Thoracic aorta (tissue), 2 donors: ENCODE measurements at places on chromosomes 7 and 10. TPM values are rescaled to one million over a fixed set of nuclear protein-coding genes. Genes with fewer than 3 reads are reported as not detected.

Gene VSIR
- 119 TPM for total RNA-seq

GRCh38 chr7:83267141-83267631 lies 104.5 kb upstream of the PCLO start:
- no peaks in the 10 kb centered on the region for H3K4me1 ChIP-seq
- no peaks in the 10 kb centered on the region for H3K36me3 ChIP-seq
- no peaks in the 10 kb centered on the region for H3K27me3 ChIP-seq
- no peak overlapping the region for H3K4me3 ChIP-seq
- no peak overlapping the region for H3K27ac ChIP-seq

Gene ACBD7
- total RNA-seq: 0.63 TPM

Gene STMP1
- total RNA-seq: 15.7 TPM

DNA sequence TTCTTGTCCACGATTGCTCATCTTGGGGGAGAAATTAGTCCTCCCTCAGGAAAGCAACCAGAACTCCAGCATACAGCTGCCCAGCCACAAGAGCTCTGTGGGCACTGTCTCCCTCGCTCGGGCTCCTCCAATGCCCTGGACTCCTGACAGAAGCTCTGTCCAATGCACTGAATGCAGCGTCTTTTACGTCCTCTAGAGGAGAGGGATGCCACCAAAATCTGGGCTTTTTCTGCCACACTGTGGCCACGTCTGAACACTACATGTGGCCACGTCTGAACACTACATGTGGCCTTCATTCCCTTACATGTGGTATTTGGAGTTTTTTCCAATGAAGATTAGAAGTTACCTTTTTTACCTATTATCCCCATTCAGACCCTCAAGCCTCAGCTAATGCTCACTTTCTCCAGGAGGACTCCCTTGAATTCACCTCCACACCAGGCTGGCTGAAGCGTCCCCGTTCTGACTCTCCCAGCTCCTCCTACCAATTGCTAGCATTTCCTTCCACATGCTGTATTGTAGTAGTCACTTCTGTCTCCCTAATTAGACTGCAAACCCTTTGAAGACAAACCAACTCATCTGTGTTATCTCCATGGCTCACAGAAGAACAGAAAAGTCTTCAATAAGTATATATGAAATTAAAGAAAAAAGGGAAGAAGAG lies 134.3 kb upstream of the PDE1C start:
- H3K36me3 ChIP-seq: no peaks in the 10 kb centered on the region
- H3K27me3 ChIP-seq: no peaks in the 10 kb centered on the region
- peak overlapping the region; percentile 55 for H3K4me3 ChIP-seq
- no peak for DNase-seq

- no peak overlapping the region for H3K4me3 ChIP-seq
- no peaks in the 10 kb centered on the region for H3K27me3 ChIP-seq
- no peaks in the 10 kb centered on the region for H3K36me3 ChIP-seq
These were observed 238.6 kb downstream of the WDR37 start for GRCh38 chr10:1294748-1295147.

DNA sequence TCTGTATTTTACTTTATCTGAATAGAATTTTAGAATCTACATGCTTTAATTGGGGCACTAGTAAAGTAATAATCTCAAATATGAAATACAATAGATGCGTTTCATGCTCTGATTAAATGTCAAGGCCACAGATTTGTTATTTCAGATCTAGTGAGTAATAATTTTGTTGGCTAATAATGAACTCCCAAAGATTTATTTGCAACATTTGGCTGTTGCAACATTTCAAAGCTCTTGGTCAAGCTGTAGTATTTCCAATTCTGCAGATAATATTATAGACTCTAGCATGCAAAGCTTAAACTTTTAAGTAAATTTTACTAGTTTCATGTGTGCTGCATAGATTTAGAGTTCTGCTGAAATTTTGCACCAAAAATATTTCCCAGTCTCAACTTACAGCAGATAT lies 16.7 kb downstream of the LRRN3 start:
- no peak overlapping the region for H3K4me3 ChIP-seq
- no peaks in the 10 kb centered on the region for H3K27me3 ChIP-seq
- no peak for DNase-seq

DNA sequence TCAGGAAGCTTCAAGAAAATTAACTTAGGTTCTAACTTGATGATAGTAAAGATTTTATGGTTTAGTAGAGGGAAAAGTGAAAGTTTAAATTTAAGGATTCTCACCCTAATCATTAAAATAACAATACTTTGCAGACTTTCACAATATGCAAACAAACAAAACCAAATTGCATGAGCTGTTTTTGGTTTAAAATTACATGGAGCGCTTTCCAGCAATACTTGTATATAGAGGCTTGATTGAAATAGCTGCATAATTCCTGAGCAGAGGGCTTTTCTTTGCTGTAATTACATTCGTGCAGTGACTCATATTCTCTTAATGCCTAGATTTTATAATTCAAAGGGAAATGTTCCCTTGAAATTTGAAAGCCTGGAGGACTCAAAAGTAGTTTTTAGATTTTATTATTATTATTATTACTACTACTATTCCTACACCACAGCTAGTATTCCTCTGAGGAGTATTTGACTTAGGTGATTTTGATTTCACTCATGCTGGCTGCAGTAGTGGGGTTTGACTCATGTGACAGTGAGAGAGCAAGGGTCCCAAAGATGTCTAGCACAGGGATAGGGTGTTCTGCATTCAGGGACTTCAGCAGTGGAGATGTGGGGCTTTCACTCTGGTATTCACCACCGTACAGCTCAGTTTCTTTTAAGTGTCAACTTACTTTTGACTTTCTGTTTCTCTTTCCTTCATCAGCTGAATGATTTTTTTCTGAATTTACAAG lies 138.1 kb downstream of the ADAM22 start:
- H3K4me3 ChIP-seq: no peak overlapping the region
- H3K36me3 ChIP-seq: no peaks in the 10 kb centered on the region
- no peaks in the 10 kb centered on the region for H3K27me3 ChIP-seq
- H3K27ac ChIP-seq: no peak overlapping the region

DNA sequence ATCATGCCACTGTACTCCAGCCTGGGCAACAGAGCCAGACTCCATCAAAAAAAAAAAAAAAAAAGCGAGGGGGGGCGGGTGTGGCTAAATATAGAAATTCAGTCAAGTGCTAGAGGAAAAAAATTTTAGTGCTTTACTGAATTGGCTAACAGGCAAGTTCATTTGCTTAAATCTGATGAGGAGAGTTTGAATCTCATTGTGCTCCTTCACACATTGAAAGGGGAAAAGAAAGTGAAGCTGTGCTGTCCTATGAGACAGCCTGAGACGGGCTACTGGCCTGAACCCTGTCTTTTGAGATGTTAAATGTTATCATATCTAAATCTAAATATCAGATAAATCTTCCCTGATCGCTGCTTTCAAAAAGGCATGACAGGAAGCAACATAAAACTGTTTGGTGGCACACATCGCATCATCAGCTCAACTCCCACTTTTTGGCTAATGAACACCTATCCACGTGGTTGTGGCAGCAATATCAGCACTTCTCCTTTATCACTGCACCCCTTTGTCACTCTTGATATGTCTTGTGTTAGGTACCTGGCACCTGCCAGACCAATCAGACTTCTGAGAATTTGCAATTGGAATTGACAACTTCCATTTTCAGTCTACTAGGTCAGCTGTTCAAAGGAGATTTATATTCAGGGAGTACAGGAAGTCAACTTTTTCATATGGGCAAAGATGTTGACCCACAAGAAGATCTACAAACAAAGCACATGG lies 14.0 kb upstream of the IFIT1B start:
- H3K36me3 ChIP-seq: no peaks in the 10 kb centered on the region
- no peak for DNase-seq
- no peak overlapping the region for H3K4me3 ChIP-seq

Gene TBRG4
- 47.8 TPM for total RNA-seq

GRCh38 chr10:5490698-5491464 lies 8.5 kb downstream of the CALML5 start:
- no peaks in the 10 kb centered on the region for H3K27me3 ChIP-seq
- H3K4me3 ChIP-seq: no peak overlapping the region
- no peak overlapping the region for H3K27ac ChIP-seq
- H3K4me1 ChIP-seq: no peaks in the 10 kb centered on the region

Gene WASHC2A
- total RNA-seq: 32.2 TPM

DNA sequence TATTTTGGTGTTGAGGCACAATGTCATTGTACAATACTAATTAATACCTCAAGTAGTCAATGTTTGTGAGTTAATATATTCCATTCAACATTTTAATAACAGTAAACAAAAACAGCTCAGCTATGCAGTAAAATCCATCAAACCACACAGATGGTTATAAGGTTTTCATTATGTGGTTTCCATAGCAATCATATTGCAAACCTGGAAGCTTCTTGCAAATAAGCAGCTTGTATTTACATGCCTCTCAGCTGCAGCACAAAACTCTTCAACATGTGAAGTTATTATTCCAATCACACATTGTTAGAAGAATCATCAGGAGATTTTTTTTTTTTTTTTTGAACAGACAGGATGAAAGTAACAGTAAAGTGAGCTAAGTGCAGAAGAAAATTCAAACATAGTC lies 170.2 kb downstream of the SKAP2 start:
- peaks cover 20% of the 10 kb centered on the region for H3K4me1 ChIP-seq
- no peak overlapping the region for H3K27ac ChIP-seq
- no peaks in the 10 kb centered on the region for H3K36me3 ChIP-seq
- no peaks in the 10 kb centered on the region for H3K27me3 ChIP-seq
- no peak overlapping the region for H3K4me3 ChIP-seq
- DNase-seq: no peak

DNA sequence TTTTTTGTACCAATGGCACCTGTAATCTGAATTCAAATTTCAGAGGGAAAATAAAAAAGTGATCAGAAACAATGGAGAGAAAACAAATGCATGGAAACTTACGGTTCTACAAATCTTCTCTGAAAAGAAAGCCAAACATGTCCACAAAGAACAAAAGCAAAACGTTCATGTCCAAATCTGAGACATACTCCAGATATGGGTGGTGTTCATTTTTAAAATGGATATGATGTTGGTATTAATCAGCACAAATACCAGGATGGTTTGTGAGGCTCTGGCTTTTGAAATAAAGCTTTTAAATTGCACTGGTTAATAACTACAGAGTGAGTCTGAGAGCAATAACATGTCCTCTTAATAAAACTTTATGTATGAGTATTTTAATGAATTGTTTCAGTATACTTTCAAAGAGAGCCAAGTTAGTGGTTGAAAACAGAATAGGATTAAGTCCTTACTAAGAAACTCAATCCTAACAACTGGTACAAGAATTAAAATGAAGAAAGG lies 366.4 kb downstream of the INHBA start:
- no peak overlapping the region for H3K4me3 ChIP-seq
- H3K27ac ChIP-seq: no peak overlapping the region
- no peaks in the 10 kb centered on the region for H3K27me3 ChIP-seq

DNA sequence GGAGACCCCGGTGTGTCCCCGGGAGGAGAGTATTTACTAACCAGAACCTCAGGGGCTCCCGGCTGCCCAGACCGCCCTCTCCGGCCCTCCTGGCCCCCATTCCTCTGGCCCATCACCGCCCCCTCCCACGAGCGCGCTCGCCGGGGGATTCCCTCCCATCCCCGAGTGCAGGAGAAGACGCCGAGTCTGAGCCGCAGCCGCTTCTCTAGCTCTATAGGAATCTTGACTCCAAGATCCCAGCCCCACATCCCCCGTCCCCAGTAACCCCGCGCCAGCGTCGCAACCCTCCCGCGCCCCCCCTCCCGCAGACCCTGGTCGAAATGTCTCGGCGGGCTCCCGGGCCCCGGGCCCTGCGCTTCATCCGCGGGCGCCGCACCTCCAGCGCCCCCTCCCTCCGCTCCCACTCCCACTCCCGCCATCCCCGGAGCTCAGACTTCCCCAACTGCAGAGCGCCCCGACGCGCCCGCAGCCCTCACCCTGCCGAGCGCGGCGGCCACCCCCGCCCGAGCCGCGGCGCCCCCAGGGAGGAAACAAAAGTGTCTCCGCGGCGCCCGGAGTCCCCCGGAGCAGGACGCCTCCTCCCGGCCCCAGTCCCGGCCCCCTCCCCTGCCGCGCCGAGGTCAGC lies 541 bp downstream of the ELMO1 start:
- H3K4me3 ChIP-seq: peak overlapping the region; percentile 92
- peaks cover 9% of the 10 kb centered on the region for H3K4me1 ChIP-seq
- H3K36me3 ChIP-seq: no peaks in the 10 kb centered on the region
- no peak for DNase-seq
- H3K27ac ChIP-seq: peak overlapping the region; percentile 75

Gene GNAT3
- total RNA-seq: not detected

- no peak for DNase-seq
- H3K36me3 ChIP-seq: no peaks in the 10 kb centered on the region
- H3K27me3 ChIP-seq: no peaks in the 10 kb centered on the region
- peaks cover 14% of the 10 kb centered on the region for H3K4me1 ChIP-seq
- H3K27ac ChIP-seq: peak overlapping the region; percentile 66
These were observed 234.6 kb downstream of the DIP2C start for GRCh38 chr10:454860-455259.

GRCh38 chr7:72447465-72448204 lies 35.5 kb upstream of the CALN1 start:
- H3K36me3 ChIP-seq: no peaks in the 10 kb centered on the region
- no peak overlapping the region for H3K4me3 ChIP-seq
- no peaks in the 10 kb centered on the region for H3K4me1 ChIP-seq
- no peaks in the 10 kb centered on the region for H3K27me3 ChIP-seq
- no peak for DNase-seq
